GM19239 (cell line): ENCODE measurements at places on chromosomes 6 and 20.

DNA sequence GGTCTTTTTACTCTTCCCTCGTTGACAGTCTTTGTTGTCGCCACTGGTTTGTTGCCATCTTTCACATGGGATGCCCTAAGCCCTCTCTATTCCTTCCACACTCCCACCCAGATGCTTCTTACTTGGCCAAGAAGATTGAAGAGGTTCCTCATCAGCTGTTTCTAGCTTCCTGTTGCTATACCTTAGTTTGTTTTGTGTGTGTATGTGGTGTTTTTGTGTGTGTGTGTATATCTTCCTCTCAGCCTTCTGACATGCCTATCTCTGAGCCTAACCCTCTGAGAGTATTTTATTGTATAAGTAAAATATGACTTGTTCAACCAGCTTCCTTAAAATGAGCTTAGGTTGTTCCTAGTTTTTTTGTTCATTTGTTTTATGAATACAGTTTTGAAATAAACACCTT, 35.9 kb downstream of the ENPP1 start:
- no peak for DNase-seq

DNA sequence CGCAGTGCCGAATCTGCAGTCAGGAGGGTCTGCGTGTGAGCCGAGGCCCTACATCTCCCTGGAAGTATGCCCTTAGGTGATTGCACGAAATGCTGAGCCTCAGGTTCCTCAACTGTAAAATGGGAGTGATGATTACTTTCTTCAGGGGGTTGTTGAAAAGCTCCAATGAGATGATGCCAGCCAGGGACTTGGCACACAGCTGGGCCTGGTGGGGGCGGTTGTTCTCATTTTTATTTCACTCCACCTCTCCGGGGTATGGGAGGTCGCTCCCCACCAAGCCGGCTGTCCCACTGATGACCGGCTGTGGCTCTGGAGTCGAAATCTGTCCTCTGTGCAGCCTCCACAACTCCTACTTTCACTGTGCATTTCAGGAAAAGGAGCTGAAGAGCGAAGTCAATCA, 8.1 kb downstream of the PCK1 start:
- no peak for DNase-seq

DNA sequence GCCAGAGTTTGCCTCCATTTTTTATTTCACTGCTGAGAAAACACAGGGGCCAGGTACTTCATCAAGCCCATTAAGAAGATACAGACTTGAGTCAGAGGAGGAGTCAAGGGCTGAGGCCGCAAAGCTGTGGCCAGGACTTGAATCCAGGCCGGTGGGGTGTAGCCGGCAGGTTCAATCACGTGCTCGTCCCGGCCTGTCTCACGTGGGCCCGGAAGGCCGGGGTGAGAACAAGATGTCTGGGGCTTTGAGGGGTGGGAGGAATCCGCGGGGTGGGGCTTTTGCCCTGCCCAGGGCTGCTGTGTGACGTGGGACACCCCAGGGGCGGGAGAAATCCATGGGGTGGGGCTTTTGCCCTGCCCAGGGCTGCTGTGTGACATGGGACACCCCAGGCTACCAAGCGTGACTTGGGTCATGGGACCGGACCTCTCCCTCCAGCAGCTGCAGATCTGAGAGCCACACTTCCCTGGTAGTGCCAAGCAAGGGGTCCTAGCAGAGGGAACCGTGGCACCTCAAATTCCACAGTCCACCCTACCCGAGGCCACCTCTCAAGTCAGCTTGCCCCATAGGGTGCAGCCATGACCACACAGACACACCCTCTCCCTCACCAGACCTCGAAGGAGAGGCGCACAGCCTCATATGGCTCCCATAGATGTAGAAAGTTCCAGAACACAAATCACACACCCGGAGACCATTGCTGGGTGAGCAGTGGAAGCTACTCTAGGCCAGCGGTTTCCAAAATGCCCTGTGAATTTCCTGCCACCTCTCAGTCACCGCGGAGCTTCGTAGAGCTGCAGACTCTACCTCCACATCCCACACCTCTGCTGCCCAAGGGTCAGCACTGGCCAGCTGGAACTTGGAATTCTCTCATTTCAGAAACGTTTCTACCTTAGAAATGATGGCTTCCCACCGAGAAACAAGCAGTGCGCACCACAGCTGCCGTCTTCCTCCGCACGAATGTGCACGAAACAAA, 156.1 kb downstream of the DLL1 start:
- DNase-seq, result no peak

GRCh38 chr6:65623566-65623965, 83.5 kb downstream of the EYS start:
- no peak for DNase-seq

- no peak for DNase-seq
These were observed 58.6 kb downstream of the SYNJ2 start for GRCh38 chr6:158040051-158040803.

GRCh38 chr6:68709882-68710281, 74.8 kb downstream of the ADGRB3 start:
- no peak for DNase-seq

DNA sequence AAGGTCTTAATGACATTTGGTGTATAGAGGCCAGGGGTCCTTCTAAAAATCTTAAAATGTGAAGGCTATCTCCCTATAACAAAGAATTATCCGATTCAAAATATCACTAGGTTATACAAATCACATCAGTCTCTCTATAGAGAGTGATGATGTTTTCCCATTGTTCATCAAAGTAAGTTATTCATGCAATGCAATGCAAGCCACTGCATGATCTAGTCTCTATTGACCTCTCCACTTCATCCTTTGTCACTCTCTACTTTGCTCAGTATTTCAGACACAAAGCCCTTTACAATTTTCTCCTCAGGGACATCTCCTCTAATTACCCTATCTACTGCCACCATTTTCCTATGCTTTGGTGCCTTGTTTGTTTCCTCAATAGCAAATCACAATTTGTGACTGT, 628.0 kb downstream of the HTR1B start:
- DNase-seq, result no peak

DNA sequence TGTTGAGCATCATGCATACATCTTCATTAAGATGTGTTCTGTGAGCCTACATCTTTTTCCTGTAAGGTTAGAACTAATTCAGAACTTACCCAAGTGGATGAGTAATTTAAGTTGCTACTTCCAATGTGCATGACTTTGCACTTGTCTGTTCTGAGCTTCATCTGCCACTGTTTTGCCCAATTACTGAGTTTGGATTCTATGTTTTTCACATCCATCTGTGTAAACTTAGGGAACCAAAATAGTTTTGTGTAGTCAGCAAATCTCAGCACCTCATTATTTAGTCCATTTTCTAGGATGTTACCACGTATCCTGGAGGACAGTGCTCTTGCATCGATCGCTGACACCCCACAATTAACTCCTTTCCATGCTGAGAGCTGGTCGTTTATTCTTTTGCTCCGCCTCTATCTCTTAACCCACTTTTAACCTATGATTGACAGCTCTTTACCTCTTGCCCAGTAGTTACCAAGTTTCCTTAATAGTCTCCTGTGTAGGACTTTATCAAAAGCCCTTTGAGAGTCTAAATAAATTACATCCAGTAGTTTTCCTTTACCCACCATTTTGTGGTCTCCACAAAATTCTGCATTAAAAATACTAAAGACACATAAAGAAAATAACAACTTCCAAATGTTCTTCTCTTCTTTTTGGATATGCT, 44.2 kb upstream of the CITED2 start:
- no peak for DNase-seq

DNA sequence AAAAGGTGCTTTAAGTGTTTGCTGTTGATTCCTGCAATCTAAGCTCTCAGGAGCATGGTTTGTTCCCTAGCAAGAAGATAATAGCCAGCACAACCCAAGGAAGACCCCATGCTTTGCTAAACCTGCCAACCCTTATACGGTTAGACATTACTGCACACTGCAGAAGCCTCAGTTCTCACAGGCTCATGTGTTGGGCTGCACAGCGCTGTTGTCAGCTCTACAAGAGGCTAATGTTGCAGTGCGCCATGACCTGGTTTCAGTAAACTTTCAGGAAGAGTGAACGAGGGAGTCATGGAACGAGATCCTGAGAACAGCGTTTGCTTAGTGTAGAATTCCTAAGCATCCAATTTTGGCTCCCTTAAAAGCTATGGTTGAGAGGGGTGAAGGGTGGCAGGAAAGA, 218.5 kb downstream of the ARHGAP18 start:
- no peak for DNase-seq

GRCh38 chr6:141957271-141957670, 175.5 kb upstream of the GJE1 start:
- DNase-seq, result no peak

- no peak for DNase-seq
These were observed 5.5 kb downstream of the HLA-DPB1 start for GRCh38 chr6:33081098-33081824.

GRCh38 chr20:53639128-53639527, 45.5 kb upstream of the ZNF217 start:
- DNase-seq, result no peak
